ENCODE measurements at places on chromosomes 5 and 9.

- DNase-seq: no peak
These were observed 11.0 kb downstream of the DAB2 start for GRCh38 chr5:39413771-39414170.

DNA sequence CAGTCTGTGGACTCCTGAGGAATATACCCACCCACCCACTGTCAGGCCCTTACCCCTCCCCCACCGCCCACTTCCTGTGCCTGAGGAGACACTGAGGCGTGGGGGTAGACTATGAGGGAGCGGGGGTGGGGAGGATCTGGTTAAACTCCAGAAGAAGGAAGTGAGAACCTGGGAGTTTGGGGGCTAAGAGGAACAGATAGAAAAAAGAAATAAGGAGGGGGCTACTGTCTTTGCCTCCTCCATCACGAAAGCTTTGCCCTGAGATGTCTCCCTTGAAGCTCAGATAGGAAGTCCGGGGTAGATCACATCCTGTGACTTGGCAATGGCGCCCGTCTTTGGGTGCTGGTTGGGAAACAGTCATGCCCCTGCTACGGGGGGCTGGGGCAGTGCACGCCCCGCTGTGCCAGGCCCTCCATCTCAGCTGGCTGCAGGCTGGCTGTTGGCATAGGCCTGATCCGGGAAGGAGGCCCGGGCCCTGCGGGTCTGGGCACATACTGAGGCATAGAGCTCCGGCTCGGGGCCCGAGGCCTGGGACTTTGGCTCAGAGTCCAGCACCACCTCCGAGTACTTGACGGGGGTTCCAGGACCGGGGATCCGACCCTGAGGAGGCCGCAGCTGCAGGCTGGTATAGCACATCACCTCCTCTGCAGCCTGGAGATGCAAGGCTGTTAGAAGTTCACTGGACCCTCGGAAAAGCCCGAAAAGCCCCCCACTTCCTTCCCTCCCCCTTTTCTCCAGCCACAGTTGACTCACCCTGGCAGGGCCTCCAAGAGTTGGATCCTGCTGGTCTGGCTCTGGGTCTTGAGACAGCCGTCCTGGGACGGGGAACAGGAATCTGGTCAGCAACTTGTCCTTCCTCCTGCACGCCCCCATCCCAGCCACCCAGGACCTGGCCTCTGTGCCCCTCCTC is 1.0 kb downstream of the SIT1 start:
- no peak for DNase-seq

DNA sequence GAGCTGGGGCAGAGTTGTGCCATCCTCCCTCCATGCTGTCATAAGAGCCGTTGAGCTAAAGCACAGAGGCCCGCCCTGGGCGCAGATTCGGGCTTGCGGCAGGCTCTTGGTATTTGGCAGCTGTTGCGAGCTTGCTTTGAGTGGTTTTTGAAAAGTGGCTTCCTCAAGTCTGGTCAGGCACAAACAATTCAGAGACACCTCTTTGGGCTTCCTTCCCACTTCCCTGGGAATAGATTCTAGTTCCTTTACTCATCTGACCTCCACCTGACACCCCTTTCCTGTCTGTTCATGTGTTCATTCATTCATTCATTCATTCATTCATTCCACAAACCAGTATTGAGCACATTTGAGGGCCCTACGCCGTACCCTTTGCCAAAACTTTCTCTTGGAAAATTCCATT is 27.4 kb downstream of the NCS1 start:
- no peak for DNase-seq

DNA sequence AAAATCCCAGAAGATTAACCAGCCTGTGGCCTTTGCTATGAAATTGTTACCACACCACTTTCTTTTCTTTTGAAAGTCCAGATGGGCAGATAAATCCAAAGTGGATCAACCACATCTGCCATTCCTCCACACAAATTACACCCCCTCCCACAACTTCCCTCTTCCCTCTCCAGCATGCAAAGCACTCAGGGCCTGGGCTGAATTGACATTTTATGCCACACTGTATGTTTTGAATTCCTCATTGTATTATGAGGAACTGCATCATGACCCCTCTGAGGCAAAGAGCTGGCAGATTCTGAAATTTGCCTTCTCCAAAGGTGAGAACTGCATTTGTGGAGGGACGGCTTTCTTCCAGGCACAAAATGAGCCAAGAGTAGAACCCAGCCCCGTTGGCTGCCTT is 589.2 kb upstream of the KLF4 start:
- DNase-seq: no peak

GRCh38 chr5:43616535-43616934 is 13.6 kb downstream of the NNT start:
- no peak for DNase-seq

DNA sequence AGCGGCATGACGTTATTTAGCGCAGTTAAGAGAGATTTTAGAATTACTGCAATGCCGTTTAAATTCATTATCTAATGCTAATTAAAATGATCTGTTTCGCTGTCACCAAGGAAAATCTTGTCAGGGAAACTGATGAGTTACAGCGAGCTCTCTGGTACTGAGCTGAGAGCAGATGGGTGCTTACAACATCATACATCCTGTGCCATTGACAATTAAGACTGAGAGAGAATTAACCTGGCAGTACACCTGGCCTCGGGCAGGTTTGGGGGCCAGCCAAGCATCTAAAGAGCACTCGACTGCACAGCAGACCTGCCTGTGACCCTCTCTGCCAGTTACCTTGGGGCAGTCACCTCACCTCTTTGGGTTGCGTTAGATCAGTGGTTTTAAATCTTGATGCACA is 55.0 kb downstream of the PUM3 start:
- no peak for DNase-seq

GRCh38 chr9:126953041-126953809 is 38.6 kb downstream of the RALGPS1 start:
- no peak for DNase-seq

DNA sequence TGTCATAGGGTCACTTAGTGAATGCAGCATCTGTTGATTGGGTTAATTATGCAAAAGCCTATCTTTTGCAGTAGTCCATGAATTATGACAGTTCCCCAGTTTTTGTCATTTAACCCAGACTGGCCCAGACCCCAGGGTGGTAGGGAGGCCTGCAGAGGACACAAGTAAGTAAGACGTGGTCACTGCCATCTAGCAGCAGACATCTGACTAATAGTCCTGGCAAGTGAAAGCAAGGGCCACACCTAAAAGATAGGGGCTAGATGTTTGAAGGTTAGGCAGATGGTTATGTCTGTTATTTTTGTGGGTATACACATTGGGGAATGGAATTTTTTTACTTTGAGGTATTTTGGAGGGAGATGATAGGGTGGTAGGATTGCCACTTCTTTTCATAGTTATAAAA is 48.0 kb downstream of the RAB14 start:
- DNase-seq: no peak

- no peak for DNase-seq
These were observed 35.3 kb downstream of the MAT2B start for GRCh38 chr5:163540696-163541095.

DNA sequence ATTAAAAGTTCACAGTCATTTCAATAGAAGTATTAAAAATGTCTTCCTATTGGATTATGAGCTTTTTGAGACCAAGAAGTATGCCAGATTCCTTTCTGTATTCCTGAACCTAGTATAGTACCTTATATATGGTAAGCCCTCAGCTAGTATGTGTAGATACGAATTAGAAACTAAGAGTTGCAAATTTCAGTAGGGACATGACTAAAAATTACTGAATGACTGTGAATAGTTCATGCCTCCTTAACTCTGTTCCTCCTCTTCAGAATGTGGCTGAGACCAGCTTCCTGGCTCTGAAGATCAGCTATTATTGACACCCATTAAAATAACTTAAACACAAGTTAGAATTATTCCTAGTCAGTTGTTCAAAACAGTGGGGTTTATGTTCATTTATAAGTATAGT is 19.7 kb downstream of the KDM3B start:
- DNase-seq: no peak

DNA sequence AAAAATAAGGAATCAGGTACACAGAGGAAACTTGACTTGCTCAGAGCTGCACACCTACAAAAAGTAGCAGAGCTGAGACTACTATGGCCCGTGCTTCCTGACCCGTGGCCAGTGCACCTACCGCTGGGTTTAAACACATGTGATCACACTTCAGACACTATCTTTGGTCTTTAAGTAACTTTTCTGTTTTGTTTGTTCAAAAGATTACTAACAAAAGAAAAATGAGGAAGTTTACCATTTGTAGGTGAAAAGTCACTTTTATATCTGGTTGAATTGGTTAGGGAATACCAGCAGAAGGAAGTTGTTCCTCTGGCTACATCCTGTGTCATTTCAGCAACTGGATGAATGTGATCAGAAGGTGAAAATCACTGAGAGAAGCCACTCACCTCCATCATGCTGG is 6.5 kb upstream of the SYK start:
- no peak for DNase-seq

GRCh38 chr5:175596761-175597189 is 61.1 kb upstream of the HRH2 start:
- DNase-seq: no peak

GRCh38 chr9:71816916-71817451 is 48.7 kb upstream of the CEMIP2 start:
- DNase-seq: no peak

GRCh38 chr5:64158827-64159226 is 6.8 kb upstream of the RNF180 start:
- DNase-seq: no peak

DNA sequence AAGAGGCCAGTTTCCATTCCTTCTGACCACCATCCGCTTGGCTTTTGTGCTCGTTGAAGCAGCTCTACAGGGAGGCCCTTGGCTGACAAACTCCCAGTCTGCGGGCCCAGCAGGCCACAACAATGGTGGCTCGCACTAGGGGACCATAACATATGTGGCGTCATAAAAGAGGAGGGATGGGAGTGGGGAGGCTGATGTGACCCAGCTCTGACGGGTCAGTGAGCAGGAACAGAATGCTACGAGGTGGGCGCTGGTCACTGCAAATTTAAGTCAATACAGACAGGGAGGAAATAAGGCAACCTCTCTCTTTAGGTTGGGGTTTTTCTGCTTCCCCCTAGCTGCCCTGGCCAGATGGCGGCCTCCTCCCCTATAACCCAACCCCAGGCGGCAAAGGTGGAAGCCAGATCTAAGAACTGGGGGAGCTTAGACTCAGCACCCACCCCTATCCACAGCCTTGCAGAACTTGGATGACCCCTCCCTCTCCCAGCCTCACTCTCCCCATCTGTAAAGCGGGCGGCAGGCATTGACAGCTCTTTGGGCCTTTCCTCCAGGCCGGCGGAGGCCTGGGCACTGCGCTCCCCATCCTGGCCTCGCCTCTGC is 778 bp downstream of the FRRS1L start:
- DNase-seq: no peak

GRCh38 chr9:76067696-76068095 is 177.2 kb downstream of the PCSK5 start:
- DNase-seq: no peak

- DNase-seq: no peak
These were observed 282.4 kb upstream of the KLF9 start for GRCh38 chr9:70696694-70697335.

DNA sequence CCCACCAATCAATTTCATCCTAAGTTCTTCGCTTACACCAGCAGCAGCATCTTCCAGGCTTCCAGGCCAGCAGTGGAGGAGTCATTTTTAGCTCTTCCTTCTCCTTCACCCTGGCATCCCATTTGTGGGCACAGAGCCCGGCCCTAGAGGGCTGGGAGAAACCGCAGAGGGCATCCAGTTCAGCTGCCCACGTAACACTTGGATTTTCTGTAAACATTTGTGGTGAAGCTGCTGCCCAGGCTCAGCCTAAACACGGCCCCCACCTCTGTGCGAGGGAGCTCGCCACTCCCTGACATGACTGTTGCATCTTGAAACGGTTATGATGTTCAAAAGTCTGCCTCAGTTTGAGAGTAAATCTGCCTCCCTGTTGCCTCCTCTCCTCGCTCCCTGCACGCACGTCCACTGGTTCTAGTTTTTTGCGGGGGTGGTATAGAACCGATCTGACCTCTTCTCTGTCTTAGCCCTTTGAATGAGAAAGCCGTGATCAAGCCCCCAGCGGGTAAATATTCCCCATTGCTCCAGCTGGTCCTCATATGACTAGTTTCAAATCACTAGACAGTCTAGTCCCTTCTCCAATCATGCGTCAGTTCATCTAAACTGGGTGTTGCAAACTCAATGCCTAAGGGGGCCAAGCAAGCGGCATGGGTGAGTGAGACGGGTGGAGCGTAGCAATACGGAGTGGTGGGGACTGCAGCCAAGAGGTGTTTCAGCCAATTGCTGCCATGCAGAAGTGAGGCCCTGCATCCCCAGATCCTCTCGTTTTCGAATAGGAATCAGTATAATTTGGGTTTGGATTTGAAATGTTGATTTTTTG is 34.9 kb upstream of the N4BP3 start:
- no peak for DNase-seq

- no peak for DNase-seq
These were observed 71.3 kb upstream of the RAPGEF6 start for GRCh38 chr5:131706281-131706680.

DNA sequence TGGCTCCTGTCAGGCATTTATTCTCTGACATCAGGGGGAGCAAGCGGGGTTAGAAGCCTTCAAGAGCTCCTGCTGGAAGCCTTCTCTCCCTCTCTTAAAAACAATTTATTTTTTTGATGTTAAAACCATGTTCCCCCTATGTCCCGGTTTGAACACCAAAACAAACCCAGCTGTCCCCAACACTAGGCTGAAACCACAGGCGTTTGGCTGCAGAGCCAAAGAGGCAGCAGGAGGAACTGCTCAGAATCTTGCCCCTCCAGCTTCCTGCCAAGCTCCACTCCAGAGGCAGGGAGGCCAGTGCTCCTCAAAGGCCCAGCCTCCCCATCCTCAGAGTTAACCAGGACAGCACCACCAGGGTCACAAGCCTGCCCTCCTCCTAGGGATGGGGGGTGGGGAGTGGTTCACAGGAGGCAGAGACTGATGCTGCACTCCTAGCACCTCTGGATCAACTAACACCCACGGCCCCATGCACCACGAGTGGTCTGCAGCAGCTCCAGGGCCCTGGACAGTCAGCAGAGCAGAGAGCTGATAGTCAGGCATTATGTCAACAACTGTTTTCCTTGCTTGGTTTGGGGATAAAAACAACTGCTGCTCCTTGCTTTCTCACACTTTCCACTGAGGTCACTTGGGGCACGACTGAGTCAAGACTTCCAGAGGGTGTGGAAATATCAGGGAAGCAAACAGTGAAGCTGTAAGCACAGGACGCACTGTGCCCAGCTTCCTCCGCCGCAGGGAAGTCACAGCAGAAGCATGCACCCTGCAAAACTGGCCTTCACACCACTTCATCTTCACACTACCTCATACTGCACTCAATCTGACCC is 96.5 kb upstream of the ADRA1B start:
- no peak for DNase-seq
